ENCODE measurements at places on chromosomes 2 and 18.

DNA sequence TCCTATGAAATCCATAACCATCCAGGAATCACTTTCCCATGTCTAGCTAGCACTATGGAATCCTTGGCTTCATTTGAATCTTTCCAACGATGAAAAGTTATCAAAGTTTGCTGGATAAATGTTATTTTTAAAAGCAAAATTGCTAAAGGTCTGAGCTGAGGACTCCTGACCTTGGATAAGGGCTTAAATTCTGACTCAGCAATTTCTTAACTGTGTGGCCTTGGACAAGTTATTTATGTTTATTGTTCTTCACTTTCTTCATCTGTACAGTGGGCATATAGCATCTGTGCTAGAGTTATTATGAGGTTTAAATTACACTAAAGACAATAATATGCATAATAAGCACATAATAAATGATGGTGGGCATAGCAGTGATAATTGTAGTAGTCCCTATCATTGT, 227.5 kb downstream of the KCNS3 start:
- DNase-seq = no peak

- no peak for DNase-seq
Measured at GRCh38 chr18:37419866-37420265, 145.7 kb downstream of the CELF4 start.

DNA sequence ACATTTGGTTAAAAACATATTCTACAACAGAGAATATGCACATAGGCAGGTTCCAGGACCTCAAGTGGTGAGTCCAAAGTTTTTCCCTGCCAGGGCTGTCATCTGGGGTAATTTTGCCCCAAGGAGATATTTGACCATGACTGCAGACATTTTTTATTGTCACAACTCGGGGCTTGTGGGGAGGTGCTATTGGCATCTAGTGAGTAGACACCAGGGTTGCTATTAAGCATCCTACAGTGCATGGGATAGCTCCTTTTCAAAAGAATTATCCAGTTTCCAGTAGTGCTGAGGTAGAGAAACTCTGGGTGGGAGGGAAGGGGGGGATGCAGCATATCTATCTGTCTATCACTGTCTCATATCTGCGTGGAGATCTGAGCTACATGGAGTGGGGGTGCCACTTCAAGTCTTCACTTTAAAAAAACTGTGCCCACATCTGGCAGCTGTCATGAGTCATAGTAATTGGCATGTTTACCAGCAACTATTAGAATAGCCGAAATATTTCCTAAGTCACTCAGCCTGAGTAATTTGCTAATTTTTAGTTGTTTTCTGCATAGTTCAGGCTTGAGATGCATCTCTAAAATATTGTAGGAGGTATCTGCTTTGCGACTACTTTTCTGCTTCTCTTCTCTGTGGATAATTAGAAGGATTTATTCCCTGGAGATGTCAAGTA, 254.0 kb upstream of the RBMS1 start:
- peak; percentile 47 for DNase-seq

DNA sequence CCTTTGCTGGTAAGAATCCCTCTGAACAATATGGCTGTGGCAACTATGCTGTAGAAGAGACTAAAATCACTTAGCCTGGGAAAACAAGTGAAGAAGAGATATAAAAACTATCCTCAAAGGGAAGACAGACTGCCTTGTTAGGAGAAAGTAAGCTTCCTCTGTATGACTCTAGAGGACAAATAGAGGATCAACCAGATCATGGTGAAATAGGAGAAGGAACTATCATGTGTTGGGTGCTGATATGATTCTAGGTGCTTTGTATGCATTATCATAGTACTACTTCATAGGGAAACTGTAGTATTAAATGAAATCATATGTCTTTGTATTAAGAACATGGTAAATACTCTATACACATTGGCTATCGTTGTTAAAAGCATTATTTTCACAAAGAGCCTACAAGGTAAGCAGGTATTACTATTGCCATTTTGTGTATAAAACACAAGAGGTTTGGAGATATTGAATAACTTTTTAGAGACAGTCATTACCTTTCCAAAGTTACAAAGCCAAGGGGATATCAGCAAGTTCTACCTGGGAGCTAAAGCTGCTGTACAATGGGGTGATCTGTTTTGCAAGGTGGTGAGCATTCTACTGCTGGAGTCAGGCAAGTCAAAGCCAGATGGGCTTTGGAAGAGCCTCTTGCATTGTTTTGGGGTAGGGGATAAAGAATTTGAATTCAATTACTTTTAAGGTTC, 402.6 kb downstream of the ALK start:
- DNase-seq = no peak

- DNase-seq = no peak
Measured at GRCh38 chr18:46623541-46623940, 33.5 kb downstream of the LOXHD1 start.

GRCh38 chr2:157751462-157752058, 122.9 kb upstream of the ACVR1C start:
- peak; percentile 6 for DNase-seq

- peak; percentile 4 for DNase-seq
Measured at GRCh38 chr2:215238485-215239098, 73.3 kb upstream of the ATIC start.

GRCh38 chr2:188314314-188315054, 22.8 kb downstream of the GULP1 start:
- no peak for DNase-seq

DNA sequence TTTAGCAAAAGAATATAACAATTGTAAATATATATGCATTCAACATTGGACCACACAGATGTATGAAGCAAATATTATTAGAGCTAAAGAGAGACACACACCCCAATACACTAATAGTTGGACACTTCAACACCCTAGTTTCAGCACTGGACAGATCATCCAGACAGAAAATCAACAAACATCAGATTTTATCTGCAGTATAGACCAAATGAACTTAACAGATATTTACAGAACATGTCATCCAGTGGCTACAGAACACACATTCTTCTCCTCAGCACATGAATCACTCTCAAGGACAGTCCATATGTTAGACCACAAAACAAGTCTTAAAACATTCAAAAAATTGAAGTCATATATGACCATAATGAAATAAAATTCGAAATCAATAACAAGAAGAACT, 22.1 kb upstream of the EVA1A start:
- peak; percentile 64 for DNase-seq

DNA sequence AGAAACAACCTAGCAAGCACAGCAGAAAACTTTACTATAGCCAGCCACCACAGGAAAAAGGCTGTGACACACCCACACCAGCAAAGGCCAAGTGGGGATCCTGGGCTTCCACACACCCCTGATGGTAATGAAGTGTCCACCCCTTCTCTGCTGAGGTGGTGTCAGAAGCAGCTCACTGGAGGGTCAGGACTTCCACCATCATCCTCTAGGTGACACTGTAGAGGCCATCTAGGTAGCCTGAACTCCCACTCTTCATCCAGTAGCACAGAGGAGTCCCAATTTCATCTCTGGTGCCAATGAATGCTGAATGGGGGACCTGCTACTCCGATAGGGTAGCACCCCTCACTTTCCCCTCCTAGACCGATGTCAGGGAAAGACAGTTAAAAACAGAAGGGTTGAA, 1544.4 kb downstream of the LRP1B start:
- no peak for DNase-seq

DNA sequence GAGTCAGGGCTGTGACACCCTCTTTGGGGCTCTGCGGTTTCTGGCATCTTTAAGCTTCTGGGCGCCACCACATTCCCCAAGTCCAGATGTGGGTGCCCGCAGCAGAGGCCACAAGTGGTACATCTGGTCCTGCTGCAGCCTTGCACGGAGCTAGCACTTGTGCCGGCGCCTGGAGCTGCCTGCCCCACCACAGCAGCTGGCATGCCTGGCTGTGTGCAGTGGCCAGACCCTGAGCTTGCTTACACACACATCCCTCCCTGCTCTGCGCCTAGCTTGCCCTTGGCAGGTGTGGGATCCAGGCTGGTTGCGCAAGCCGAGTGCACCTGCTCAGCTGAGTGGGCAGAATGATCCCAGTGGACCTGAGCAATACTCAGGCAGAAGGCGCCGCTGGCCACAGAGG, 27.3 kb downstream of the SLC4A10 start:
- DNase-seq = peak; percentile 57
